ENCODE measurements at places on chromosomes 5 and 9.

- no peak for DNase-seq
Observed at GRCh38 chr9:89850631-89851325, 246.0 kb downstream of the GADD45G start.

DNA sequence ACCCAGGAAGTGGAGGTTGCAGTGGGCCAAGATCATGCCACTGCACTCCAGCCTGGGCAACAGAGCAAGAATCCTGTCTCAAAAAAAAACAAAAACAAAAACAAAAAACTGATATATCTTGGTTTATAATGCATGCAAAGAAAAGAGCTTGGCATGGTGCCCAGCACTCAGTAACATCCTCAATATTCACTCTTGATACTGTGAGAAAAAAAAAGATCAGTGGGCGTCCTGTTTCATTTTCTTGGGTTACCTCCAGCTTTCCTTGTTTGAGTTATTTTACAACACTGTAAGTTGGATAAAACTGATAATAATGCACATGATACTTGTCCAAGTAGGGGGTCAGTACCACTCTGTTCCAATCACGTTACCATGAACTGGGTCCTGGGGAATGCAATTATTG lies 7.8 kb downstream of the PHYHD1 start:
- no peak for DNase-seq

DNA sequence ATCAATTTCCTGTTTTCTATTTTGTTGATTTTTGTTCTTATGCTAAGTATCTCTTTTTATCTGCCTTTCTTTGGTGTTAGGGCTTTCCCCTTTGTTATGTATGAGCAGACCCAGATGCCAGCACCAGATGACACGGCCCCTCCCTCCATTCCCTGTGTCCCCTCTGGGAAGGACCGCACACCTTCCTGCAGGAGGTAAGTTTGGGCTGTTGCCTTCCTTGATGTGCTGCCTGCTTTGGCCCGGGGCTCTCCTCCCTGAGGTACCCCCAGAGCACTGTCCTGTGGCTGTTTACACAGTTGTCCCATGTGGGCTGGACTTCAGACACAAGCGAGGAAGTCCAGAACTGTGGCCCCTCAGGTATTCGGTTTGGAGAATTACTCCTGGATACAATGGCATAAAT lies 343.8 kb upstream of the IRX1 start:
- no peak for DNase-seq

GRCh38 chr9:110996436-110997220 lies 41.6 kb downstream of the LPAR1 start:
- no peak for DNase-seq

DNA sequence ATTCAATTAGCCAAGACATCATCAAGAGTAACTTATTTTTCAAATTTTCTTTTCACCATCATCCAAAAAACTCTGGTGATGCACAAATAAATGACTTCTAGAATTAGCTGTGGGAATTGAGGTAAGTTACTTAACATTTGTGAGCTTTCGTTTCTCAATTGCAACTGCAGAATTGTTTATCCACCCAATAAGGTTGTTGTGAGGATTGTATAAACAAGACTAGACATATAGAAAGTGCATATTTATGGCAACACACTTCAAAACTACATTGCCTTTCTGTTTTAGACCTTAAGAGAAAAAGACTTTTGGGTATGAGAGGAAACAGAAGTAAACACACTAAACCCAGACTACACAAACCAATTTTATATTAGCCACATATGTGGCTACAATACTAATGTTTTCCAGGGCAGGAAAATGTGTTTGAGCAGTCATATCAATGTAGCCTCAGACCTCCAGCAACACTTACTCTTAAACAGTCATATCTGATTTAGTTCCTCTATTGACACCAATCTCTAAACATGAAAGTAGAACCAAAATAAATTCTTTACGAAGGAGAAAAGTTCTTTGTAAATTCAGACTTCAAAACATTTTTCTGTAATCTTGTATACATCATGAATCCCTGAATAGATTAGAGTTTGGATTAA lies 488.0 kb upstream of the CYLC2 start:
- no peak for DNase-seq

GRCh38 chr9:27785714-27786100 lies 212.4 kb upstream of the C9orf72 start:
- DNase-seq = no peak

DNA sequence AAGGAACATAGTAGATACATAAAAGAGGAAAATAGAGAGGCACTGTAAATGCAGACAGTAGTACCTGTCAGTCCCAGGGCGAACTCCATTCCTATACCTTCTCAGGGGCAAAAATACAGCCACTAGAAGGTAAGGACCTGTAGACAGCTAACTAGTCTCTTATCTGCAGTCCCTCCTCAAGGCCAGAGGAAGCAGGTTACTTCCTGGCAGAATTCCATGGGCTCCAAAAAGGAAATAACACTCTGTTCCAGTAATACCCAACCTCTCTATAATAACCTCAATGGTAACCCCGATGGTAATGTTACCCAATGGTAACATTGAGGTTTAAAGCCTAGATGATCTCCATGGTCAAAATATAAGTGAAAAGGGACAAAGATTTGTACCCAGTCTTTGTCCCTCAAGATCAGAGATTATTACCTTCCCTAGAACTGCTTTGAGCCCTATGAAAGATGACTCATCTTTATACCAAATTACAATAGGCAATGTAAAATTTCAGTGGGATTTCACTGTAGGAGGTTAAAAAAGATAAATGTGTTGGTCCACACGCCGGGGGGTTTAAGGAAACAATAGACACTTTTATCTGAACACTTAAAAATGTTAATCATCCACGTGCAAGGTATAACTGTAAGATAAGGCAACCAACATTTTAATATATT lies 113.0 kb downstream of the DENND1A start:
- DNase-seq = no peak

GRCh38 chr5:72470826-72471225 lies 36.4 kb downstream of the ZNF366 start:
- DNase-seq = no peak

- no peak for DNase-seq
Observed at GRCh38 chr5:2472670-2473069, 278.8 kb downstream of the IRX2 start.
